Renal cortical epithelial cell (primary cell): ENCODE measurements at places on chromosomes 6 and 20. TPM values are rescaled to one million over a fixed set of nuclear protein-coding genes. Genes with fewer than 3 reads are reported as not detected.

- no peak for DNase-seq
These were observed 45.8 kb downstream of the CYP24A1 start for GRCh38 chr20:54127855-54128574.

DNA sequence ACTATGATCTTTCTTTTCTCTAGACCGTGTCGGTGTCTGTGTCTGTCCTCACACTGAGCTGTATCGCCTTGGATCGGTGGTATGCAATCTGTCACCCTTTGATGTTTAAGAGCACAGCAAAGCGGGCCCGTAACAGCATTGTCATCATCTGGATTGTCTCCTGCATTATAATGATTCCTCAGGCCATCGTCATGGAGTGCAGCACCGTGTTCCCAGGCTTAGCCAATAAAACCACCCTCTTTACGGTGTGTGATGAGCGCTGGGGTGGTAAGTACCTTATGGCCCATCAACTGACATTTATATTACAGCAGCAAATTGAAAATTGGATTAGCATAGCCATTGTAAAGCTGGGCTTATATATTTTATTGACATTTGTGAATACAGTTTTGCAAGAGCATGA is 72.2 kb upstream of the GFRAL start:
- no peak for DNase-seq

- DNase-seq: peak; percentile 19
These were observed 833.4 kb upstream of the MAP3K7 start for GRCh38 chr6:91420243-91420642.

HLA-G gene
- total RNA-seq: 1.7 and 5.7 TPM in 2 replicates

SLC17A4 gene
- total RNA-seq: 4.8 TPM in 1 of 2 replicates, not detected in the other
